ENCODE measurements at places on chromosomes 2 and 18. TPM values are rescaled to one million over a fixed set of nuclear protein-coding genes. Genes with fewer than 3 reads are reported as not detected.

The ERICH2 gene
- total RNA-seq: not detected

DNA sequence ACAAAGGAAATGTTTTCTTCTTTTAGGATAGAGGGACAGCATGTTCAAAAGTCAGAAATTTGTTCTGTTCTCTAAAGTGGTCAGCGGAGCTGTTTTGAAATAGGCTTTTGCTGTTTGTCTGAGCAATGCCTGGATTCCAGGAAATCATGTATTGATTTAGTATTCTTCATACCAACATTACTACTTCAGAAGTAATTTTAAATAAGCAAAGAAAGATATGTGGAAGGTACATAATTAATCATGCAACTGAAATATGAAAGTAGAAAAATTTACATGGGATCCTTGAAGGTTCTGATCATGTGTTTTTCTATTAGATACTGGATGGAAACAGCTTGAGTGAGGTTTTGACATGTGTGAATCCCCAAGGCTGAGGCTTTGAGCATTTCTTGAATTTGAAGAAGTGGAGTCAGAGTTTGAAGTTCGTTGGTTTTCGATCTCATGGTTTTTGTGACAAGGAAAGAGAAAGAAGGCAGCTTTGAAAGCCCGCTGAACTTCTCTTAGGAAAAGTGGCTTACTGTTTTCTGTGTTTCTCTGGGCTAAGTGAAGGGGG, 220.0 kb downstream of the LDLRAD4 start:
- H3K36me3 ChIP-seq: no peaks in the 10 kb centered on the region
- no peak overlapping the region for H3K27ac ChIP-seq
- no peaks in the 10 kb centered on the region for H3K27me3 ChIP-seq

The AQP4 gene
- 3.8 TPM for total RNA-seq

GRCh38 chr2:208077276-208077675, 47.0 kb downstream of the CRYGD start:
- no peaks in the 10 kb centered on the region for H3K36me3 ChIP-seq
- no peaks in the 10 kb centered on the region for H3K27me3 ChIP-seq
- DNase-seq: no peak
- H3K27ac ChIP-seq: no peak overlapping the region
